Suprapubic skin (tissue), 4 donors: ENCODE measurements at places on chromosomes 5 and 9. TPM values are rescaled to one million over a fixed set of nuclear protein-coding genes. Genes with fewer than 3 reads are reported as not detected.
A peak's percentile ranks its signal among the peaks of the same experiment; 100 is the strongest.

The RETREG1 gene
- total RNA-seq, result 36.7 TPM

The ERAP2 gene
- 9.0 TPM for total RNA-seq

The PCDHAC1 gene
- total RNA-seq, result 0.11 TPM

The HTR4 gene
- not detected for total RNA-seq

- no peak for DNase-seq
Measured at GRCh38 chr9:120423812-120424211, 156.2 kb downstream of the CDK5RAP2 start.

DNA sequence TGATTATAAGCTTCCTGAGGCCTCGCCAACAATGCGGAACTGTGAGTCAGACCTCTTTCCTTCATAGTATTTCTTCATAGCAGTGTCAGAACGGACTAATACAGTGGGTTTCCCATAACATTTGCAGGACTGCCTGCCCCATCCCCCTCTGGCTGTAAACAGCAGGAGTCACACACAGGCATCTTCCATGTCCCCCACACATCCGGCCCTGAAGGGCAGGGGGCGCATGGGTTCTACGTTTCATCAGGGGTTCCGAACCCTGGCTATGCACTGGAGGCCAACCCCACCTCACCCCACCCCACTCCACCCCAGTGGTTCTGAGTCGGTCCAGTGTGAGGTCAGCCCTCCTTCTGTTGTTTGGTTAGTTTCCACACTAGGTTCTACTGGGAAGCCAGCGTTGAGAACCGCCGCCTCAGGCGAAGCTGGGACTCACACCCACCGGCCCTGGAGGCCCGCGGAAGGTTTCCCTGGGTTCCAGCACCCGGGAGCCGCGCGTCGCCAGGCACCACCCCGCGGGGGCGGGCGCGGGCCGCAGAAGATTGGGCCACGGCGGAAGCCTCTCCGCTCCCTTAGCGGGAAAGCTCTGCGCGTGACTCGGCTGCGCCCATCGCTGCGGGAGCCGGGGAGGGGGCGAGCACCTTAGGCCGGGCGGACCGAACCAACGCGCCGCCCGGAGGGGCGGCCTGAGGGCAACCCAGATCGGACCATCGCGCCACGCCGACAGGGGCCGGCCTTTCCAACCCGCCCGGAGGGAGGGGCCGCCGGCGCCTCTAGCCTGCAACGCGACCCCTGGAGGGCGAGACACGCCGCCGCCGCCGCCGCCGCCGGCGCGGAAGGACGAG, at the start of gene RUSC2:
RUSC2 (plus strand) TSS at position 799 of the 842 bp plus-strand sequence. CDS start 56,411 bp downstream, outside the sequence.
- DNase-seq, result peak; percentile 90

DNA sequence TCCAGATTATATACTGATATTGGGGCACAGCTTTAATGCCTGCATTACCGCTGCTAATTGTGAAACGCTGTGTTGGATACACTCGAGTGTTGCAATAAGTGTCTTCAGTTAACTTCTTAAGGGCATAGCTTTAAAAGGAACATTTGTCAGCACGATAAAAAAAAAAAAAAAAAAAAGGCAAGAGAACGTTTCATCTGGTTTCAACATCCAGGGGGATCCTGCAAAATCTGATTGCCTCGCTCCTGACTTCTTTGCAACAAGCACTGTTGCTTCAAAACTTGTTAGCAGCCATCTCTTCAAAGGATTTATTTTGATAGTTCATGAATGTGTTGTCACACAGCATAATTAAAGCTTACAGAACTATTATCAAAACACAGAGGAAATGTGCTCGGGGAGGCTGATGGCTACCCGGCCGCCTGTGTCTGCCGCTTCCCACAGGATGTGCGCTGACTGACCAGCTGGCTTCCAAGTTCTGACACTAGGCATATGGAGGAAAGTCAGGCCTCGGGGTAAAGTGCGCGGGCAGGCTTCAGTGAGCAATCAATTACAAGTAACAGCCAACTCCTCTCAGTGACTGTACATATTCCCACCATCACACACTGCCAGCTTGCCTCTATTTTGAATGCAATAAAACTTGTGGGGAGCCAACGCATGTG, 77.7 kb downstream of the EBF1 start:
- DNase-seq, result peak; percentile 78

- no peak for DNase-seq
Measured at GRCh38 chr5:33649549-33650482, 209.1 kb downstream of the TARS1 start.

- no peak for DNase-seq
Measured at GRCh38 chr9:21589344-21590056, 107.4 kb upstream of the IFNE start.

DNA sequence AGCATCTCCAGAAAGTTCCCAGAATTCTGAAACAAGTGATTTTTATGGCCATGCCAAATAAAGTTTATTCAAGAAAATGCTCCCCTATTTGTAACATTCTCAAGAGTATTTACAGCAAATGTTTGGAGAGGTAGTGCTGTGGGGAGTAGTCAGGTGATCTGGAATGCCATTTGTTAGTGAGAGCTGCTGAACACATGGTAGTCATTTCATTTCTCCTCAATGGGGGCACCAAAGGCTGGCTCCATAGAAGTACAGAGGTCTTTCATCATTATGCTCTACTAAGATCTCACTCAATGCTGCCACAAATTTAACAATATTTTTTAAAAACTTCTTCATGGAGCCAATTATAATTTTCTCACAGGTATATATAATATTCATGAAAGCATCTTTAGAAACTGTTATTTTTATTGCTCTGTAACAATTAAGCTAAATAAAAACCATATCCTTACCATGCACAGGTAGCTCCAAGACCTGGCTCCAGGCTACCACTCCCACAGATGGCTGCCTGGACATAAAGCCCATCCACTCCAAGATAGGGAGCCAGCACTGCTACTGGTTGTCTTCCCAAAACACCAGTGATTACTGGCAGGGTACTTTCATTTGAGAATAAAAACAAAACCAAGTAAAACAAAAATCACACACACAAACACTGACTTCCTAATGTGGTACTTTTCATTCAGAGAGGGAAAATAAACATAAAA, 200.8 kb downstream of the PLK2 start:
- DNase-seq, result no peak

GRCh38 chr9:133578524-133579441, 30.4 kb downstream of the FAM163B start:
- DNase-seq, result no peak
